ENCODE measurements at places on chromosomes 6 and 20.

- DNase-seq = no peak
Observed at GRCh38 chr6:2102316-2102883, 143.0 kb downstream of the GMDS start.

- no peak for DNase-seq
Observed at GRCh38 chr6:162706232-162706631, 21.3 kb downstream of the PRKN start.

DNA sequence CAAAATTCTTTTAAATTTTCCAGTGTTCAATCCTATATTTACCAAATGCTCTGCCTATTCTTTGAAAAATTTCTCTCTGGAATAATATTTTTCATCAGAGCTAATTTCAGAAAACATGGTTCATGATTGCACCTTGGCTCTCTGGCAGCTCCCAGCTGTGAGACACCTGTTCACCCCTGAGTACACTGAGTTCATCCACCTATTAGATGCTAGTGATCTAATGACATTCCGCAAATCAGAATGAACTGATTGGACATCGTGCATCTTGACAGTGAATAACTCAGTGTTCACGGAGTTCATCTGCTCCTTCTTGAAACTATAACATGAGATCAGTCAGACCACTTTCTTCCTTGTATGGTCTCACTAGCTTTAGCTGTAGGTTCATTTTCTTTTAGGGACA, 3.9 kb upstream of the SHPRH start:
- no peak for DNase-seq

- DNase-seq = no peak
Observed at GRCh38 chr6:130069485-130069884, 51.1 kb downstream of the L3MBTL3 start.

DNA sequence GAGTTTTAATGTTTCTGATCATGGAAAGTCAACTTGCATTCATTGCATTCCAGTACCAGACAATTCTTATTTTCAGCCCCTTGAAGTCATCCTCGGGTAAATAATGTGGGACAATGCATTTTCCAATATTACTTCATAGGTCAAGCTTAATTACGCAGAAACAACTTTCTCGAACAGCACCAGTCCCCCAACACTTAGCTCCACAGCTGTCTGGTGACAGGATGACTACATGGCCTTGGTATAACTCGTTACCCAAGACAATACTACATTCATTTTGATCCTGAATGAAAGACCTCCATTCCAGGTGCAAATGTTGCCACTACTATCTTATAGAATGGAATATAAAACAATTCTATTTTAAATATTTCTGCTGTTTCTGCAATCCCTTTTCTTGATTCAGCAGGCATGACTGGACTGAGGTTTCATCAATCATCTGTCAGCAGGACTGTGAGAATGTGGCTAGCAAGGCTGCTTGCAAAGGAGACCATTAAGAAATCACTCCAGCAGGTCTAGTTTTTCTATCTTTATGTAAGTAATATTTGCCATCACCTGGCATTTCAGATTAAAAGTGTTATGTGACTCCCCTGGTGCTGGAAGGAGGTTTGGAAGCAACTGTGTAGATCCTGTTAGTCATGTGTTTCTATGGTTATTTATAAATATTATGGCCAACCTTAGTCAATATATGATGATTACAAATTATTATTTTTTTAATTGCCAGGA, 147.9 kb downstream of the HAO1 start:
- DNase-seq = no peak

DNA sequence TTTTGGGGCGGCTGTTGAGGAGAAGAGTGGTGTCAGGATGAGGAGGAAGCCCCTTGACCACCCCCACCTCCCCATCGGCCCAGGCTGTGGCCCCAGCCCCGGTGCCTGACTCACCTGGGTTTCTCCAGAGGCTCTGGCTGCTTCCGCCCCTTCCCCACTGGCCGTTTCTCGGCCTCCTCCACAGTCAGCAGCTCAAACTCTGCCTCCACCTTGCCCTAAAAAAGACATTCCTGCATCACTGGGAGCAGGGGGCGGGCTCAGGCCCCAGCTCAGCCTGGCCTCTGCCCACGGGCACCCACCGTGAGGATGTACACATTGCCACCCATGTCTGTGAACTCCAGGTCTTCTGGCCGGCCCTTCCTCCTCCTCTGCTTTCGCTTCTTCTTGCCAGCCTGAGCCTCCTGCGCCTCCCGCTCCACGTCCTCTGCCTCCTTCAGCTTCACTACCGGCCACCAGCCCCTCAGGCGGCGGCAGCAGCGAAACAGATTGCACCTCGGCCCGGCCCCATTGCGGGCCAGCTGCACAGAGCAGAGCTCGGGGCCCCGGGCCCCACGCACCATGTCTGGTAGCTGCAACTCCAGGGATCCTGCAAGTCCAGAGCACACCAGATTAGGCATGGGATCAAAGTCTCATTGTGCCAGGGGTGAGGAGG, 17.3 kb downstream of the ERGIC3 start:
- no peak for DNase-seq

- DNase-seq = no peak
Observed at GRCh38 chr20:3240776-3241363, 1.9 kb upstream of the SLC4A11 start.

- no peak for DNase-seq
Observed at GRCh38 chr6:21961226-21961625, 335.6 kb downstream of the PRL start.

DNA sequence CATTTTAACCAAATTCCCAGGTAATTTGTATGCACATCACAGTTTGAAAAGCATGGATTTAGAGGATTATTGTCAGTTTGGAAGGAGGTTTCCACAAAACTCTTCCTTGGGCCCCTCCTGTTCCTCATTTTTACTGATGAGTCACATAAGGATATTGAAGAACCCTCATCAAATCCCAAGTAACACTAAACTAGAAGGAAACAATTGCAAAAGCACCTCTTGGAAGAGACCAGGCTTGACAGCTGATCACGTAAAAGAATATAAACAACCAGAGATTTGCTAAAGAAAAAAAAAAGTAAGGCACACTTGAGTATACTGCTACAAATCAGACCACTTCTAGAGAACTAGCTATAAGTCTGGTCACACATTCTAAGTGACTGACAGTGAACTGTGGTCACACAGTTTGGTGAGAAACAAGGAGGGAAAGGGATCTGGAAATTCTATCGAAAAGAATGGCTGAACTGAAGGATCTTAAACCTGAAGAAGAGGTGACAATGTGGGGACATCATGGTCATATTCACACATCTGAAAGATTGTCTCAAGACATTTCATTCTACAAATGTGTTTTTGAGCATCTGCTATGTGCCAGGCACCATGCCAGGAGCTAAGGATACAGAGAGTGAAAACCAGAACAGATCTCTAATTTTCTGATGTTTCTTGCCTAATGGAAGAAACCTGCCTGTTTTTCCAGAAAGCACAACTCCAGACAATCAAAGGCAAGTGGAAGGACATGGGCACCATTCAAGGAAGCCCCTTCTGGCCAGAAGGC, 24.1 kb downstream of the ZHX3 start:
- no peak for DNase-seq

DNA sequence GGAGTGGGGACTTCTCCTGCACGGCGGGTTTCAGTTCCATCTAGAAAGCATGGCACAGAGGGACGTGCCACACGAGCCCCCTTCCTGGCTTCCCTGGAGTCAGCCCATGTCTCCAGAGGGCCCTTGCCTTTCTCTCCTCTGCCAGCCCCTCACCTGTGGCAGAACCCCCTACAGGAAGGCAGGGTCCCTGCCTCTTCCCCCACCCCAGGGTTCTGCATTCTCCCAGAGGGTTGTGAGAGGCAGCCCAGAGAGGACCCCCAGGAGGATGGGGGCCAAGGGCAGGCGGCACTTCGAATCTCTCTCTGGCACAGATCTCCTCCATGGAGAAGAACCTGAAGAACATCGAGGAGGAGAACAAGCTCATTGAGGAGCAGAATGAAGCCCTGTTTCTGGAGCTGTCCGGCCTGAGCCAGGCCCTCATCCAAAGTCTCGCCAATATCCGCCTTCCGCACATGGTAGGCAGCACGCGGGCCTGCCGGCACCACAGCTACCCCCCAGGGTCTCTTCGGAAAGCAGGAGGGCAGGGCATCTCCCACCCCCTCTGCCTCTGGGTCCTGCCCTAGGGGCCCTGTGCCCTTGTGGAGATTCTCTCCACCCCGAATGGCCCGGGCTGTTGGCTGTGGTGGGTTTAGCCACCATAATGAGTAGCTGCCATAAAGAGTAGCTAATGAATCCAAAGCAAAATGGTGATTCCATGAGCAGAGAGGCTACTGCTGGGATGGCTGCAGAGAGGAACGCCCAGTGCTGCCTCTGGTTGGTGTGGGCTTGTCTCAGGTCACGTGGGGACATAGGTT, 15.9 kb upstream of the PCMTD2 start:
- no peak for DNase-seq

DNA sequence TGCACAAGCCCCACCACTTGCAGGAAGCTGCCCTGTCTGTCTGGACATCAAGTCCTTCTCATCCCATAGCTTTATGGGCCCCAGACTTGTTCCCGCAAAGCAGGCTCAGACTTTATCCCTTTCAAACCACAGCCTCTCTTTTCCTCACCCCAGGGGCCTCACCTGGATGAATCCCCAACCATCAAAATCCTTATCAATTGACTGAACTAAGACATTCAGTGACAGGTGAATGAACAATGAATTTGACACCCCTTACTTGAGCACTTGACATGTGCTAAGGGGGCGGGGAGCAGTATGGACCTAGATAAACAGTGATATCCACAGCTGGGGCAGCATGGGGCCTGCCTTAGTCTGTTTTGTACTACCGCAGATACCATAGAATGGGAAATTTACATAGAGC, 5.0 kb downstream of the RAB44 start:
- no peak for DNase-seq

- DNase-seq = no peak
Observed at GRCh38 chr6:131565056-131565455, 8.0 kb upstream of the ARG1 start.

DNA sequence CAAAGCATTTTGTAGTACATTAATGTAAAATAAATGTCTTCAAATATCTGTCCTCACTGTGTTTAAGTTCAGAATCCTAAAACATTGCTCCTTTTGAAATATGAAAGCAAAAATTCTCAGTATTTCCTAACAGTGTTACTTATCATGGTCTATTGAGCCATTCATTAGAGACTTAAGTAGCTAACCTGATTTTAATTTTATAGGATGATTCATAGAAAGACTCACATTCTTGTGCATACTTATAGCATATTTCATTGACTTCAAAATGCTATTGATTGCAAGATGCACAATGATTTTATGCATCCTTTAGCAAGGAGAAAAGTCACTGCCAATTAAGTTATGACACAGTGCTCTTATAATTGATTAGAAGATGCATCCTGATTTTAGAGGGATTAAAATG, 85.7 kb downstream of the HIVEP1 start:
- DNase-seq = no peak

DNA sequence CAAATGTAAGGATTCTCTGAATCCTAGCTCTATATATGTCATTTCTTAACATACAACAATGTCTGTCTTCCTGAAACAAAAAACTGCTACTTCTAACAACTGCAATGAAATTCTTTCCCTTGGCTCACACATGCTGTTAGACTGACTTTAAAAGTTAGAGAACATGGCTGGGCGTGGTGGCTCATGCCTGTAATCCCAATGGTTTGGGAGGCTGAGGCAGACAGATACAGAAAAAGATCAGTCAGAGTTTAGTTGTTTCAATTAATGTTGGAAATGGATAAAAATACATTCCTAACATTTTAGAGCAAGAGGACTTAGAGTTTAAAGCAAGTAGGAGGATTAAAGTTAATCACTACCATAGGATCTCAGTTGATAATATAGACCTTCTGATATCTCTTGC, 28.7 kb upstream of the KIAA1586 start:
- DNase-seq = no peak

DNA sequence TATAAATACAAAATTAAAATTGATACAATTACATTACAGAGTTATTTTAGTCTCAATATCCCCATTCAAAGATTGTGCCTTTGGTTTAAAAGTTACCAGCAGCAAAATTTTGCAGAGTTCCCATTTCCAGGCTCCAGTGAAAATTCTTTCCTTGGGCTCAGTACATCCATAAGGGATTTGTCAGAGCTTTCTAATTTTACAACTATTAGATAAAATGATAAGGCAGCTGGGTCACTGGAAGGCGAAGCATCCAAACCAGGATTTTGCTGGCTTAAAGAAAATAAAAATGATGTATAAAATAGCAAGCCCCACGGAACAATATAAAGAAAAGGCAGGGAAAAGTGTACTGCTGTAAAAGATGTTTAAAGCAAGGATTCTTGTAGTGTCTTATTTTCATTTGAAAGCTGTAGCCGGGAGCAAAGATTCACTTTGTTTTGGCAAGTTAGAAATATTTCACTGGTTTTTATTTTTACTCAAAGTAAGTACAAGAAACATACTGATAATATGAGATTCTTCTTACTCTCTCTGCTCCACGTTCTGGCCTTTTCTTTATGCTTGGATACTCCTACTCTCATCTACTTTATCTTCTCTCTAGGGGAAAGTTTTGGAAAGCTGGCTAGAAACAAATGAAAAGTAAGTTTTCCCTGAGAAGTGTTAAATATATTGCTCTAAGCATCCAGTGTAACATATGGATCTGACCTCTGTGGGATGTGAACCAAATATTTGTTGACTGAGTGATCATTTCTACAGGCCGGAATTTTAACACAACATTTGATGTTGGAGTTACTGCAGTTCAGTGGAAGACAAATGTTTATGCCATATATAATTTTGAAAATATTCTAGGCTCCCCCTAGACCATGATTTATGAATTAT, 488.4 kb downstream of the PHF3 start:
- no peak for DNase-seq

DNA sequence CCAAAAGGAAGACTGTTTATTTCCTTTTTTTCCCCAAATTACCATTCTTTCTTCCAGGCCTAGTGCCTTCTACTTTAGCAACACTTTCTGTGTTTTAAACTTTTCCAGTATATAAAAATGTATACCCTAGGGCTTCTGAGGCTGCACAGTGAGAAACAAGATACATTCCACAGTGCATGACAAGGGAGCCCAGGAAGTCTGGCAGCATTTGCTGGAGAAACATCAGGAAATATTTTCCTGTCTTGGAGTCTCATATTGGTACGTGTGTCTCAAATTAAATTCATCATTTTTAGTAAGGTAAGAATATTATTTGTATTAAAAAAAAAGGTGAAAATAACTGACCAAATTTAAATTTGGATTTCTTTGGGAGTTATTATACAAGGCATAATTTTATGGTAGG, 662.6 kb downstream of the RFPL4B start:
- DNase-seq = no peak

DNA sequence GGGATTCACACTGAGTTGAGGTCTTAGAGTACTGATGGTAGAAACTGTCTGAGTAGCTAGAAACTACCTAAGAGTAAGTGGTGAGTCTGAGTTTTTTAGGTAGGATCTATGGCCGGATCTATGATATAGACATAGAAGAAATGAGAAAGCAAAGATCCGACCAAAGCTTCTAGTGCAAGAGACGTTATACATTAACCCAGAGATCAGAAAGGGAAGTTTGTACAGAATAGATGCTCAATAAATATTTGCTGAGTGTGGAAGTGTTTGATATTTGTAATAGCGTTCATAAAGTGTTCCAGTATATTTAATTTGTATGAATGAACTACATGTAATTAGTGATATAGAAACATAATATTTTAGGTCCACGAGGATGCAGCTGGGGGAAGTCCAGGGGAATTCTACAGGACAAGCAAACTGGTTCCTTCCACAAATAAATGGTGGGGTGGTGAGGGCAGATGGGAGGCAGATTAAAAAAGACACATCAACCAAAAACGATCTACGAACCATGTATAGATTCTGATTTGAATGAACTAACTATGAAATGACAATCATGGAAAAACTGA, 31.9 kb upstream of the JARID2 start:
- DNase-seq = no peak

- DNase-seq = no peak
Observed at GRCh38 chr20:46883892-46884291, 10.8 kb upstream of the EYA2 start.
